ENCODE measurements at places on chromosomes 12 and 14. TPM values are rescaled to one million over a fixed set of nuclear protein-coding genes. Genes with fewer than 3 reads are reported as not detected.
A peak's percentile ranks its signal among the peaks of the same experiment; 100 is the strongest.

DNA sequence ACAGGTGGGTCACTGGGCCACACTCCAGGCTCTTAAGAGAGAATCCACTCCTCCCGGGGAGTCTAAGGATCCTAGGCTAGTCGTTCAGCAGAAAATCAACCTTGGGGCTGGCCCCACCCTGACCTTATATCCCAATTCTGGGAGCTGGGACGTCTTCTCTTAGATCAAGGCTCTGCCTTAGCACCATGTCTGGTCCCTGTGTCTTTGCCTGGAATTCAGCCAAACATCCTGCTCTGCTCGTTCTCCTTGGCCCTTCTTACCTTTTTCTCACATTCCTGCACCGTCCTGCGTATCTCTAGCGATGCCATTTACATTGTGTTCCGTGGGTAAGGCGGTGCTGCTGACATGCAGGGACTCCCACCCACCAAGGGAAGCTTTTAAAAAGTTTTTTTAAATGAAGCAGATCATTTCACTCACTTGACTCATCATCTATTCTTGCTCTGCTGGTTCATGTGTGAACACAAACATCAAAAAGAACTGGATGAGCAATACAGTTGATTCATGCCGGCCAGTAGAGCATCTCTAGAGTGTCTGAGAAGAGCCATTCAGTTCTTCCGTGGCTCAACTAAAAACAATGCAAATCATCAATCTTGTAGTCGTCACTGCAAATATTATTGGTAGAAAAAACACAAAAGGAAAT, 50.2 kb downstream of the KCNK13 start:
- DNase-seq: no peak

Gene ERP29
- 69.7 TPM for total RNA-seq

Gene FGD6
- total RNA-seq: 28.3 TPM

Gene AQP5
- total RNA-seq: 0.72 TPM

Gene LRTM2
- total RNA-seq: not detected

Gene PKP2
- 2.2 TPM for total RNA-seq

DNA sequence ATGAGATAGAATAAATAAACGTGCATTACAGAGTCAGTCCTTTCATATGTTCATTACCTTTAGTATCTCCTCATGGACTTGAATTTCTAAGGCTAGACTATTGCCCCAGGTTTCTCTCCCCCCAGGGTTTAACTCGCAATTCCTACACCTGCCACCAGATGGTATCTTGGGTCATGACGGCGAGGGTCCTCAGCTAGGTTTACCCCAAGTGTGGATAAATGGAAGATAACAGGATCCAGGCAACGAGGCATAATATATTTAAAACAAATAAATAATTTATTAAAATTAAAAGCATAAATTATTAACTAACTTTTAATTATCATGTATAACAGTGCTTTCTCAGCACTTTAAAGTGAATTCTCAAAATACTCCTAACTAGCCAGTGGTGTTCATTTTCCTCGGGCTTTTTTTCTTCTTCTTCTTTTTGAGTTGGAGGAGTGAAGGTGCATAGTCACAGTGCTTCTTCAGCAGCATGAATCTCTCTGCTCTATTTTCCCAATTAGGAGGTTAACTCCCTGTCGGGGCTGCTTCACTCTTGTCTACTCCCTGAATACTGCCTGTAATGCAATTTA, 243.5 kb upstream of the CAND1 start:
- peak; percentile 24 for DNase-seq

- DNase-seq: peak; percentile 18
Measured at GRCh38 chr12:31021809-31022494, 51.7 kb upstream of the DDX11 start.

Gene CFL2
- total RNA-seq: 79.7 TPM

Gene GLIPR1L2
- 0.72 TPM for total RNA-seq

Gene LALBA
- not detected for total RNA-seq

DNA sequence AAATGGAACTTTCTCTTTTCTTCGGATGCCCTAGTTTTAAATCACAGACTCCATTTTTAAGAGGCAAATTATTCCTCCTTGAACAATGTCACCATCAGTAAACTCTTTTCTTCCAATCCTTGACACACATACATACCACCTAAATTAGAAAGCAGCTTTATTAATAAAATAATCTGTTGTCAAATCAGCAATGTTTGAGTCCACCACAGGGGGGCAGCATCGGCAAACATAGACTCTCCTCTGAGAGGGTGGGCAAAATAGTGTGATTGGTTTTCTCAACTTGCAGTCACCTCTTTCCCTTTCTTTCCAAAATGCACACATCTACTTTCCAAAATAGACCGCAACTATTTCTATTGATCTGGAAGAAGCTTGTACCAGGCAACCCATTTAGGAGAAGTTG, 438.4 kb upstream of the OR4E1 start:
- DNase-seq: no peak

- DNase-seq: no peak
Measured at GRCh38 chr14:24309538-24310264, at the start of gene LTB4R2. LTB4R2 (plus strand) TSS chr14:24310140; CDS start chr14:24310665, 525 bp downstream.

Gene TMEM63C
- 2.4 TPM for total RNA-seq

DNA sequence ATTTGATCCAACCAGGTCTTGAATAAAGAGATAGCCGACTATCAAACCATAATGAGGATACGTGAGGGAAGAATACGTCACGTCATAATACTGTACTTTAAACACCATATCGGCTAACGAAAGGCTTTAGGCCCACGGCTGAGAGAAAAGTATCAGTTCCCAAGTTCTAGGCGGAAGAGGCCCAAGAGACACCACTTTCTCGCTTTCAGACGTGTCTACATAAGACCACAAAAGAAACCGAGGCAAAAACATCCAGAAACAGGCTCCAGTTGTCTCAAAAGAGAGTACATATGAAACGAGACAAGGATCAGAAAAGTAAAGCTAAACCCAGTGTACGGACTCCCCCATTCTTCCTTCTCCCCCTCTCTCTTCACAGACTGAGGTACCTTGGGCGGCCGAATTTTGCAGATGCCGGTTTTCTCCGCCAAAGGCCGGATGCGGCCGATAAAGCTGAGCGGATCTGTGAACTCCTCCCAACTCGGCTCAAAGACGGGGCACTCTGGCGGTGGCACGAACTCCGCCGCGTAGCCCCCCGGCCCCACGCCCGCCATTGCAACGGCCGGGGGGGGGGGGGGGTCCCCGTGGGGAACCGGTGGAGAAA, 479 bp downstream of the KDM5A start:
- no peak for DNase-seq

Gene MYF6
- not detected for total RNA-seq

DNA sequence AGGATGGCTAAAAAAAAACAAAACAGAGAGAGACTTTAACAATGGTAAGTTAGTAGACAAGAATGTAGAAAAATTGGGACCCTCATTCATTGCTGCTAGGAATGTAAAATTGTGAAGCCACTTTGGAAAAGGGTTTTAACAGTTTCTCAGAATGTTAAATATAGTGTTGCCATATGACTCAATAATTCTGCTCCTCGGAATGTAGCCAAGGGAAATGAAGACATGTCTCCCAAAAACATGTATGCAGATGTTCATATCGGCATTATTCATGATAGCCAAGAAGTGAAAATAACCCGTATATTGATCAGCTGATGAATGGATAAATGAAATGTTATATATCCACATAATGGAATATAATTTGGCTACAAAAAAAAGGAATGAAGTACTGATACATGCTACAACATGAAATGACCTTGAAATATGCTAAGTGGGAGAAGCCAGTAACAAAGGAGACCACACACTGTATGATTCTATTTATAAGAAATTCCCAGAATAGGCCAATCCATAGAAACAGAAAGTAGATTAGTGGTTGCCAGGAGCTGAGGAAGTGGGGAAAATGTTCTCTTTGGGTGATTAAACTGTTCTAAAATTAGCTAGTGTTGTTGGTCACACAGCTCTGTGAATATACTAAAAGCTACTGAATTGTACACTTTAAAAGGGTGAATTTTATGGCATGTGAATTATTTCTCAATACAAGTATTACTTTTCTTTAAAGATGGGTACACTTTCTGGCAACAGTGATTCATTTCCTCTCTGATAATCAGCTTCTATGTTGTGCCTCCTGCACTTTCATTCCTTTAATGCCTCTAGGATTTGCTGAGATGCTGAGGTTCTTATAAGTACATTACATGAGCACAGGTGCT, 132.5 kb downstream of the DAAM1 start:
- DNase-seq: no peak

Gene FGFR1OP2
- 60.1 TPM for total RNA-seq

Gene SLC25A47
- not detected for total RNA-seq

- no peak for DNase-seq
Measured at GRCh38 chr12:108802101-108802961, 55.1 kb downstream of the SSH1 start.

GRCh38 chr14:91269076-91269991, 24.8 kb upstream of the GPR68 start:
- no peak for DNase-seq

DNA sequence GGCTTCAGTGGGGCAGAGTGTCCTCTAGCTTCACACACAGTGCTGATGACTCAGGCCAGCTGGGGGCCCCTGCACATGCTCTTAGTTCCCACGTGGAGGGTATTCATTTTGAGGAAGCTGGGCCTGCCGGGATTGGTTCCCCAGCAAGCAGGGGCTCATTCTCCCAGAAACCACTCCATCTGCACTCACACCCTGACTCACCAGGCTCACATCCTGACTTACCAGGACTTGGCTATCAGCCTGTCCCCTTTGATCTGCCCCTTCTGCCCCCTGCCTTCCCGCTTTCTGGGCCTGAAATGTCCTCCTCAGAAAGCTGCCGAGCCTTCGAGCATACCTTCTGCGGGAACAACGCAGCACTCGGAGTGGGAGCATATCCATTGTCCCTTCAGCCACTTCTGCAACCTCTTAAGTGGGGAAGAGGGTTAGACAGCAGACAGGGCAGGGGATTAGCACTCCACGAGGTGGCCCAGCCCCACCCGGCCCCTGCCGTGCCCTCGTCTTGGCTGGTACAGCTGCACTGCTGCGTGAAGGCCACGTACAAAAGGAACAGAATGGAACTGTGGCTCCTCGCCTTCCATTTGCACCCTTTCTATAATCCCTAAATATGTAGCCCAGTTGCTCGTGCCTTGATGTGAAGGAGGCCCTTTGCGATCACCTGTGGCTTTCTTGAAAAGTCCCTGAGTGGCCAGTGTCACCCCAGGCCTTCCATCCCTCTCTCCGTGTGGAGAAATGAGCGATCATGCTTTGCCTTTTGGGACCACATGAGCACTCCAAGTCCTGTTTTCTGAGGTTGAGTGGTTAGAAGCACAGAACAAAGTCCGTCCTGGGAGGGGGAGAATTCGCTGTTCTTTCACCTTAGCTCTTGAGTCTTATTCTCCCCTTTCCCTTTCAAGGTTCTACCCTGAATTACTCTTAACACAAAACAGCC, 26.1 kb downstream of the TPCN1 start:
- DNase-seq: no peak

DNA sequence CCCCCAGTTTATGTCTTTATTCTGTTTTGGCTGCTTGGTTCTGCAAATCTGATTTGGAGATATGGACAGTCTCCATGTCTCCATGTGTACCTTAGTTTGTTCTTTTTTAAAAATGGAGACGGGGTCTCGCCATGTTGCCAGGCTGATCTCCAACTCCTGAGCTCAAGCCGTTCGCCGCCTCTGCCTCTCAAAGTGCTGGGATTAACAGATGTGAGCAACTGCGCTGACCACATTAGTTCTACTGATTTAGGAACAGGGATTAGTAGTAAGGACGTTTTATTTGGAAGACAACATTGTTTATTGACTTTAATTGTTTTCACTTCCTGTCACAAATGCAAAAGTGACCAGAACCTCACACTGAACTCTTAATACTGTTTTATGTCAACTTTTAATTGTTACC, 14.7 kb downstream of the AEBP2 start:
- no peak for DNase-seq

DNA sequence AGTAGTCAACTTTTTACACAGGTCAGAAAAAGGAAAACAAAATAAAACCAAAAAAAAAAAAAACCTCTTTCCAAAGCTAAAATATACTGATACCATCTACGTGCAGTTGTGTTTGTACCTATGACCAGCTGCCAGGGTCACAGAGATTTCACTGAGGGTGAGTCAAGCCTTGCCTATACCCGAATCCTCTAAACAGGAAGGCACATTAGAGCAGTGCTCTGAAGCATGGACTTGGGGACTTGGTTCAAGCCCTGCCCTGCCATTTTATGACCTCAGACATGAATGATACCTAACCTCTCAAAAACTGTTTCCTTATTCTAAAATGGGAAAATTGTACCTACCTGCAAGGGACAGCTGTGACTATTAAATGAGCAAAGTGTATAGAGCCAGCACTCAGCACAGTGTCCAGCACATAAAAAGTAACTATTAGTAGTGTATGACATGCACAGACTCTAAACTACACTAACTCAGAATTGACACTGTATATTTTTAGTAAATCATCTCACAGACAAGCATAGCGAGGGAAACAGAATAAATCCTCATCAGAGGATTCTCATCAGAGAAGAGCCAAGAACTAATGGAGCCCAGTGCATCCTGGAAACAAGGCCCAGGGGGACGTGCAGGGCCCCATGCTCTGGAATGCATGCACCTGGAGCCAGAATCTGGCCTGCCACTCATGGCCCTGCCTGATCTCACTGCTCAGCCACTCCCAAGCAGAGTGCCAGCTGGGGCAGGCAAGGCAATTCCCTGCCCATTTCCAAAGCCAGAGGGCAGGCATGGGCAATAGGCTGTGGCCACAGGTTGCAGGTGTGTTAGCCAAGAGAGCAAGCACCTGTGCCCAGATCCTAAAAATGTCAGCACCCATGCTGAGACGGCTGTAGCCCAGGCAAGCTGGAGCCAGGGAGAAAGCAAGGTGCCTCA, 57.0 kb downstream of the NT5DC3 start:
- no peak for DNase-seq

- DNase-seq: no peak
Measured at GRCh38 chr12:13404111-13404628, 207.6 kb downstream of the EMP1 start.

Gene SMOC1
- total RNA-seq: 0.46 TPM

Gene KCNJ8
- not detected for total RNA-seq

Gene CYP27B1
- total RNA-seq: 4.0 TPM

GRCh38 chr12:130520784-130521183, 183.1 kb downstream of the PIWIL1 start:
- no peak for DNase-seq

GRCh38 chr14:59358102-59358501, 107.1 kb downstream of the GPR135 start:
- DNase-seq: no peak

DNA sequence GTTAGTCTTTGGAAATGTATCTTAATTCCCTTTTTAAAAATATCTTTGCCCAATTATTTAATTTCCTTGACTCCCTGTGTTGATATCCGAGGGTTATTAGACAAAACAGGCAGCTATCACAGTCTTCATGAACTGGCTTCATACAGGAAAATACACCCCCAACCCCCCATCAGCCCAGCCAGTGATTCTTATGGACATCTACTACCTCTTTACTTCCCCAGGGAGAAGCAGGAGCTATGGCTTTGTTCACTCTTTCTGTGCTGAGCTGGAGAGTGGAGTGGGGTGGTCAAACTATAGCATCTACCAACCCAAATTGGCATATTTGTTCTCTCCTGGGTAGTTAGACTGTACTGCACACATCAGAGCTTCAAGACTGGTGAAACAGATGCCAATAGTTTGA, 134.4 kb upstream of the SLC38A2 start:
- no peak for DNase-seq

Gene RPGRIP1
- 0.28 TPM for total RNA-seq

GRCh38 chr12:1528791-1529190, 65.6 kb downstream of the FBXL14 start:
- DNase-seq: no peak

Measured in Panc1 (cell line).